ENCODE measurements at places on chromosomes 1 and 21.

DNA sequence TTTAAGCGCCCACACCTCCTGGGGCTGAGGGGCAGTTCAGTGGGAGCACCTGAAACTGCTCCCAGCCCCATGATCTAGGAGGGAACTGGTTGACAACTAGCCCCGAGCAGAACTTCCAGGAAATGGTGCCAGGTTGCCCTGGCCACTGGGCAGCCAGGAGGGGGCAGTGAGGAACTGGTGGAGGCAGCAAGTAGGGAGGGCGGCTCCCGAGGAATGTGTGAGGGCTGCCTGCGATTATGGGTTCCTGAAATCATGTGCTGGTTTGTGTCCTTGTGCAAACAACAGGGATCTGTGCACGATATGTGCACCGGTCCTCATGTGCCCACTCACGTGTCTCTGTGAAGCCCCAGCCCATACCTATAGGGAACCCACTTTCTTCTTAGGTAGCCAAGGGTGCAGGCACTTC is 9.9 kb downstream of the GPR3 start:
- no peak for DNase-seq

DNA sequence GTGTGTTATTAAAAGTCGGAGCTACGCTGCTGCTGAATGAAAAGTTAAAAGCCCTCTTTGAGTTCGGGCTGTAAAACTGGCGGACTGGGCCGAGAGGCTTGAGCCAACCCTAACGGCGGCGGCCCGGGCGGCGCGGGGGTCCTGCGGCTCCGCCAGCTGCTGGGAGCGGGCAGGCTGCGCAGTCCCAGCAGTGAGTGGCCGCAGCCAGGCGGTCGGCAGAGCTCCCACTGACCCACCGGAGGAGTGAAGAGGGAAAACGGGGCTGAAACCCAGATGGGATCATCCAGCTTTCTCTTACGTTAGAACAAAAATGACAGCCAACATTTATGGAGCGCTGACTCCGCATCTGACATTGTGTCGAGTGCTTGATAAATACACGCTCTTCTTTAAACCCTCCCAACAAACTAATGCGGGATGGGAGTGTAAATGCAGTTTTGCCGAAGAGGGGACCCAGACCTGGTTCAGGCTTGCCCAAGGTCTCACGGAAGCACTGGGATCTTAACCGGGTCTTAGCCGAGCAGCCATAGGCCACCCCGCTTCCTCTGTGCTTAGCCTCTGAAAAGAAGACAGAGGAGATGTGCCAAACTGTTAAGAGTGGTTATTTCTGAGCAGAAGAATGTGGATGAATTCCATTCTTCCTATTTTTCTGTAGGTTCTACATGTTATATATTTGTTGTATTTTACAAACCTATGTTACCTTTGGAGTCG is 3.5 kb downstream of the GRHL3 start:
- no peak for DNase-seq

DNA sequence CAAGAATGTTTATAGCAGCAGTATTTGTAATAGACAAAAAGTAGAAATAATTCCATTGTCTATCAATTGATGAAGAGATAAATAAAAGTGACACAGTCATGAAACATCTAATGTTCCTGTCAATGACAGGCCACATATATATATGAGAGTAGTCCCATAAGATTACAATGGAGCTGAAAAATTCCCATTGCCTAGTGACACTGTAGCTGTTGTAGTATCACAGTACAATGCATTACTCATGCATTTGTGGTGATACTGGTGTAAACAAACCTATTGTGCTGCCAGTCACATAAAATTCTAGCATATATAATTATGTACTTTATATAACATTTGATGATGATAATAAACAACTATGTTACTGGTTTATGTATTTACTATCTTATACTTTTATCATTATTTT is 141.9 kb upstream of the LYPLAL1 start:
- DNase-seq, result no peak

DNA sequence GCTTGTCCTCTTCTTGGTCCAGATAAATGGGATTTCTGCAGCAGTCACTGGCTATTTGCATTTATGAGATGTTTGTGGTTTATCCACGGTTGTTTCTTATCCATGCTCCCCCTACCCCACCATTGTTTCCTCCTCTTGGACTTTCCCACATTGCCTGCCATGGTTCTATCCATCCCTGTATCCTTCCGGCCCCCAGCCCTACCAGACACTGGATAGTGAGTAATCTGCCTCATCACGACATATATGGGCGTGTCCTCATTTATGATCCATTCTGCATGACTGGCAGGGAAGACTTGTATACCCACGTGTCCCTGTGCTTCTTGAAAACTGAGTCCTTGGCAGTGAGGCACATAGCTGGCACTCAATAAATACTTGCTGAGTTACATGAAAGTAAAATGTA is 40.1 kb downstream of the CACNA1S start:
- DNase-seq, result no peak

DNA sequence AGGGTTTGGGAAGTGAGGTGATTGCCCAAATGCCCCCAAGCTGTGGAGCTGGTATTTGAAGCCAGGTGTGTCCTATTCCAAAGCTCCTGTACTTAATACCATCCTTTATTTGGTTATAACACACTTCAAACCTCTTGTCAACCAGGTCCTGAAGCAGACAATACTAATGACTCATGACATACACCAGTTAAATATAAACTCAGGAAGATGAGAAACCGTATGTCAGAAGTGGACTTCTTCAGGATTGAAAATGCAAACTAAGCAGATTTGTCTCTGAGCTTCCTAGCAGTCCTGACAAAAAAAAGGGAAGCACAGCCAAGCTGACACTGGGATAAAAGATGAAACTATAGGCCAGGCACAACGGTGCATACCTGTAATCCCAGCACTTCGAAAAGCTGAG is 70.6 kb downstream of the ALPL start:
- DNase-seq, result no peak

DNA sequence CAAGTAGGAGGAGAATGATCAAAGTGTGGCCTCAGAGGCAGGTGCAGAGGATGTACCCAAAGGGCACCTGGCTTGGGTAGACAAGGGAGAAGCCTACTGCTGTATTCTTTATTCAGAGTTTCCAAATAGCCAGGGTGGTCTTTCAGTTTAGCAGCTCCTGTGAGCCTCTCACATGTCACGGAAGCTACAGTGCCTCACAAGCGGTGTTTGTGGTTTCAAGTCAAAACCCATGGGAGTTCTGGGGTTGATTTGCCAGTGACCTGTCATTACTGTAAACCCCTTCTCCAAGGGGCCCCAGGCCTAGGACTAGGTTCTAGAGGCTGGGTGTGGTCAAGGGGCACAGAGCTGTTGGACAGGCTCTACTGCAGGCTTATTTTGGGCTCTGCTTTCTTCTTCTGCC is 10.2 kb upstream of the IL10 start:
- DNase-seq, result no peak

GRCh38 chr1:37325509-37326437 is 148.6 kb upstream of the ZC3H12A start:
- no peak for DNase-seq

GRCh38 chr1:237492359-237492758 is 398.4 kb downstream of the ZP4 start:
- no peak for DNase-seq

DNA sequence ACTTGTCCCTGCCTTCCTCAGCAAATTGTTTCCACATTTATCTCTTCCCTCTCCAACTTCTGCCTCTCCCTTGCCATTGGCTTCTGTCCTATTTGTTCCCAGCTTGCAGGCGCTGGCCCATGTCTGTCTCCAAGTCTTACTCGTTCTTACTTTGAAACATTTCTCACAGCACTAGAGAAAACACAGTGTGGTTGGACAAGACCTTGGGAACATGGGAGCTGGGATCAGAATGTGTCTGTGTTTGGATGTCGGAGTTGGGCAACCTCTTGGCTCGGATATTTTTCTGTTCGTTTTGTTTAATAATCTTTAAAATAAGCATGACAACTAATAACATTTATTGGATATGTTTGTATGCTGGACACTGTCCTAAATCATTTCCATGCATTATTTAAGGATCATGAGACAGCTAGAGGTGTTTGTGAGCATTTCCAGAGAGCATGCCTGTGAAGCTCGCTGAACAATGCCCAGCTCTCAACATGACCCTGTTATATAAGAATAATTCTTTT is 5.9 kb upstream of the BRWD1 start:
- DNase-seq, result no peak
